Testis (tissue), 5 donors: ENCODE measurements at places on chromosomes 13 and 19.

DNA sequence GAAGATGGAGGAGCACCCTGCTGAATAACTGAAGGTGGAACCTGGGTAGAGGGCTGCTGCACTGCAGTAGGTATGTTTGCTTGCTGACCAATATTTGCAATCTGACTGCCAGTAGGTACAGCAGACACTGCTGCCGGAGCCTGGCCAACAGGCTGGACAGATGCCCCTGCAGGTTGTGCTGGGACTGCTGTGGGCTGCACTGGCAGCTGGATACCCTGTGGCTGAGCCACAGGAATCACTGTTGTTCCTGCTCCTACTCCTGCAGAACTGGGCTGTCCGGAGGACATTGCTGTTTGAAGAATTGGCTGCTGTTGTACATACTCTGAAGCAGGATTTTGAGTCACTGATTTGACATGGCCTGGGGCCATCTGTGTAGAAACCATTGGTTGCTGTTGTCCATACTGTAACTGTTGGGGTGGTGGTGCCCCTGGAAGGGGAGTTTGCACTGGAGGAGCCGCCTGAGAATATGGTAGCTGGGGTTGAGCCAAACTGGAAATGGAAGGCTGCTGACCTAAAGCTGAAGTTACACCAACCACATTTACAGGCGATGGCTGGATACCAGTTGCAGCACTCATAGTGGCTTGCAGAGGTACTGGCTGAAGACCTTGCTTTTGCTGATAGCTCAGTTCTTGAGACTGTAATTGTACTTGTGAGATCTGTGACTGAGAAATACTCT lies 2.2 kb downstream of the TSC22D1 start:
- no peak for DNase-seq

DNA sequence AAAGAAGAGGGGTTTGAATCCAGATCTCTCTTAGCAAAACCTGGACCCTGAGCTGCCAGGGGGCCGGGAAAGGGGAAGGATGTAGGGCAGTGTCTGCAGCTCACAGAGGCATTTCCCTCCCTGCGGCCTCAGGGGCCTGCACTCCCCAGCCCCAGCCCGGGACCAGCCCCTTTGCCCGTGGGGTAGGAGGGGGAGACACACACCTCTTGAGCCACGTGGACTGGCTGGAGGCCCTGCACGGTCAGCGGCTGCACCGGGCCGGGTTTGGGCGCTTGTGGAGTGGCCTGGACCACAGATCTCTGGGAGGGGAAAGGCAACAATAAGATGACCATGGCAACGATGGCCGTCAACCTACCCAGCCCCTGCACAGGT lies 26.9 kb downstream of the RFX1 start:
- DNase-seq, result no peak

GRCh38 chr13:108828086-108828815 lies 198.8 kb downstream of the MYO16 start:
- no peak for DNase-seq

DNA sequence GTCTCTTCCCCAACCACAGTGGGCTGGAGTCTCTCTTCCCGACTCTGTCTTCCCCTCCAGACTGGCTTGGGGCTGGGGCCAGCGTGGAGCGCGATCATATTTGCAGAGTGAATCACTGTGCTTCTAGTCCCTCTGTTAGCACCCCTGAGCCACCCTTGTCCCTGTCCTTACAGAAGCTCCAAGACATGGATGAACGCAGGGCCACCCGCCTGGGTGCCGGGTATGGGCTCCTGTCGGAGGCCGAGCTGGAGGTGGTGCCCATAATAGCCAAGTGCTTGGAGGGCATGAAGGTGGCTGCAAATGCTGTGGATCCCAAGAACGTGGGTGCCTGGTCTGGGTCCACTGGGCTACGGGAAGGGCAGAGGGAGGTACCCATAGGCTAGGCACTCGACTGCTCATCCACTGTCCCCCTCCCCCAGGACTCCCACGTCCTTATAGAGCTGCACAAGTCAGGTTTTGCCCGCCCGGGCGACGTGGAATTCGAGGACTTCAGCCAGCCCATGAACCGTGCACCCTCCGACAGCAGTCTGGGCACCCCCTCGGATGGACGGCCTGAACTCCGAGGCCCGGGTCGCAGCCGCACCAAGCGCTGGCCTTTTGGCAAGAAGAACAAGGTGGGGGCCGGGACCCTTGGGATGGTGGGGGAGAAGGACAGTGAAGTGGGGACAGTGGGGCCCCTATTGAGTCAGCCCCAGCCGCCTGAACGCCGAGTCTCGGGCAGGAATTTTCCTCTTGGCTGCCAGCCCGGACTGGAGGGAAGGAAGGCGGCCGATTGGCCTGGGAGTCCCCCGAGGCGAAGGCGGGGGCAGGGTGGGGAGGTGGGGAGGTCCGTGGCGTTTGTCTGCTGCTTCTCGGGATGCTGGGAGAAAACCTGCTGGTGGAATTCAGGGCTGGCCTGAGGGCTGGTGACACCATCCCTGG lies 5.2 kb downstream of the TRIP10 start:
- DNase-seq, result peak; percentile 91

- no peak for DNase-seq
Observed at GRCh38 chr19:16073988-16074387, 2.3 kb upstream of the TPM4 start.

GRCh38 chr13:58151452-58151851 lies 519.9 kb downstream of the PCDH17 start:
- DNase-seq, result no peak

DNA sequence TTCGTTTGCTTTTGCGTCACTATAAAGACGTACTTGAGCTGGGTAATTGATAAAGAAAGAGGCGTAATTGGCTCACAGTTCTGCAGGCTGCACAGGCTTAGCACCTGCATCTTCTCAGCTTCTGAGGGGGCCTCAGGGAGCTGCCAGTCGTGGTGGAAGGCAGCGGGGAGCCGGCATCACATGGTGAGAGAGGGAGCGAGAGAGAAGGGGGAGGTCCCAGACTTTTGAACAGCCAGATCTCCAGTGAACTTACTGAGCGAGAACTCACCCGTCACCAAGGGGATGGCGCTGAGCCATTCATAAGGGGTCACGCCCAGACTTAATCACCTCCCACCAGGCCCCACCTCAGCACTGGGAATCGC lies 58.7 kb upstream of the F7 start:
- no peak for DNase-seq
